SK-N-MC (cell line): ENCODE measurements at places on chromosomes 16 and 17.

GRCh38 chr17:80455336-80455710, 21.1 kb downstream of the NPTX1 start:
- no peak for DNase-seq

- DNase-seq, result no peak
These were observed 14.4 kb upstream of the MYLK3 start for GRCh38 chr16:46762583-46762982.

DNA sequence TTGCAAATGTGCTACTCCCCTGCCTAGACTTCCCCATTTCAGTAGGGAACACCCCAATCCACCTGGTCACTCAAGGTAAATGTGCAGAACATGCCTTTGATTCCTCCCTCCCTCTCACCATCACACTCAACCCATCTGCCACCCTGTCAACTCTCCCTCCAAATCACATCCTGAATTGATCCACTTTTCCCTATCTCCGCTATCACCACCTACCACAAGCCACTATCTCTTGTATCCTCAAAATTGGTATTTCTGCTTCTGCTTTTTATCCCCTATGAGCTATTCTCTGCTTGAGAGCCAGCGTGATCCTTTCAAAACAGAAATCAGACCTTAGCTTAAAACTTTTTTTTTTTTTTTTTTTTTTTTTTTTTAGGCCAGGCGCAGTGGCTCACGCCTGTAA, 5.4 kb upstream of the NOL11 start:
- no peak for DNase-seq

DNA sequence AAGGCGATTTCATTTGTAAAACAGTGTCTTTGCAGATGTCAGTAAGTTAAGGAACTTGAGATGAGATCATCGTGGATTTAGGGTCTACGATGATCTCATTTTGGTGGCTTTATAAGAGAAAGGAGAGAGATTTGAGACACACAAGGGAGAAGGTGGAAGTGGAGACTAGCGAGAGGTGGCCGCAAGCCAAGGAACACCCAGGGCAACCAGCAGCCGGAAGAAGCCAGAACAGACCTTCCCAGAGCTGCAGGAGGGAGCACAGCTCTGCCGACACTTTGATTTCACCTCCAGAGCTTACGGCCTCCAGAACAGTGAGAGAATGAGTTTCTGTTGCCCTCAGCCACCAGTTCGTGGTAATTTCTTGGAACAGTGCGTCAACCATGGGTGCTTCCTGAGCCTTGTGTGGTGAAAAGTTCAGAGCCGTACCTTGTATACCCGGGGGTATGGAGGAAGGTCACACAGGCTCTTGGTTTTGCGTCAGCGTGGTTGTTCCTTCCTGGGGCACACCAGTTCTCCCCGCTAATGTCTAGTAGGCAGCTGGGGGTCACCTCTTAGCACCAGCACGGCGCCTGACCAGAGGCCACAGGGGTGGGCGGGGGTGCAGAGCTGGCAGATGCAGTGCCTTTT, 12.9 kb upstream of the SEC14L1 start:
- DNase-seq, result no peak

GRCh38 chr16:87086156-87086555, 231.0 kb downstream of the C16orf95 start:
- DNase-seq, result no peak

- no peak for DNase-seq
These were observed 5.7 kb upstream of the PKMYT1 start for GRCh38 chr16:2985893-2986355.

DNA sequence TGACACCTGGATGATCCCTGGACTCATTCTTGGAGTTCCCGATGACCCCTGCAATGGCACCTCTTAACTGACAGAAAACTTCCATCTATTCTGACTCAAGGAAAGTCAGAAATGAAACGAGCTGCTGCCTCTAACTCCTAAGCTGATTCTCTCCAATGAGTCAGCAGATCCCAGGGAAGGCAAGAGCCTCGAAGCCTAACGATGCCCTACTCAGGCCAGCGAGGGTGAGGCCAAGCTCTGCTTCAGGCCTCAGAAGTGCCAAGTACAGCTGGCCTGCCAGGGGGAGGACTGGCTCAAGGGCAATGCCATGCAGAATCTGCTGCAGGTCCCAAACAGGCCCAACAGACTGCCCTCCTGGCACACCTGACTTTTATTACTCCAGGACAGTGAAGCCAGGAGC, 36.3 kb downstream of the PLXDC1 start:
- DNase-seq, result no peak

DNA sequence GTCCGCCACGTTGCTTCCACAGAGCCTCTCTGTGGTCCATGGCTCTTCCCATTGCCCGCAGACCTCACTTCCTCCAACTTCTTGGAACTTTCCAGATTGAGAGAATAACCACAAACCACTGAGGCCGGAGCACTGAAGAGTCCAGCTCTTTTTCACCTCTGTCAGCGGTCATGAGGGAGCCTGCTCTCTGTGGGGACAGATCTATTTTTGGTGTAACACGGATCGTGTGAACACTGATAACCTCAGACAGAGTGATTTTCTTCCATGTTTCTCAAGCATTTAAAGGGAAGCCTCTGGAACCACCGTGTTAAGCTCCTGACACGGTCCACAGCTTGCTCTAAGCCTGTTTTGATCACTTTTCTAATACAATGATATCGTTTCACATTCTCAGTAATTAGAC, 49.7 kb downstream of the NTN1 start:
- no peak for DNase-seq

DNA sequence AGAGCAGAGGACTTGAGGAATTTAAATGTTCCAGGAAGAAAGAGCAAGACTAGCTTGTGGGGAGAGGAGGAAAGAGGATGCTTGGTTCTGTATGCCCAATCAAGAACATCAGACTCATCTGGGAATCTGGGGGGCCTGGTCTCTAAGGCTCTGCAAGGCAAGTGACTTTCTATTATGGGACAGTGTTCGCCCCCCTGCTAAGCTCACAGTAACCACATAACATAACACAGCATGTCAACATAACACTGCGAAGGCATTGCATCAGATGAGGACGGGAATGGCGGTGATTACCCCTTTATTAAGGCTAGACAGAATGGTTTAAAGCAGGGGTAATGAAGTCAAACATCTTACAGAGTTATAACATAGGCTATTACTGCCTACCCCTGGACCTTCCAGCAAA, 176.6 kb upstream of the IRX6 start:
- no peak for DNase-seq

GRCh38 chr17:10844621-10845387, 6.9 kb upstream of the PIRT start:
- DNase-seq, result no peak

DNA sequence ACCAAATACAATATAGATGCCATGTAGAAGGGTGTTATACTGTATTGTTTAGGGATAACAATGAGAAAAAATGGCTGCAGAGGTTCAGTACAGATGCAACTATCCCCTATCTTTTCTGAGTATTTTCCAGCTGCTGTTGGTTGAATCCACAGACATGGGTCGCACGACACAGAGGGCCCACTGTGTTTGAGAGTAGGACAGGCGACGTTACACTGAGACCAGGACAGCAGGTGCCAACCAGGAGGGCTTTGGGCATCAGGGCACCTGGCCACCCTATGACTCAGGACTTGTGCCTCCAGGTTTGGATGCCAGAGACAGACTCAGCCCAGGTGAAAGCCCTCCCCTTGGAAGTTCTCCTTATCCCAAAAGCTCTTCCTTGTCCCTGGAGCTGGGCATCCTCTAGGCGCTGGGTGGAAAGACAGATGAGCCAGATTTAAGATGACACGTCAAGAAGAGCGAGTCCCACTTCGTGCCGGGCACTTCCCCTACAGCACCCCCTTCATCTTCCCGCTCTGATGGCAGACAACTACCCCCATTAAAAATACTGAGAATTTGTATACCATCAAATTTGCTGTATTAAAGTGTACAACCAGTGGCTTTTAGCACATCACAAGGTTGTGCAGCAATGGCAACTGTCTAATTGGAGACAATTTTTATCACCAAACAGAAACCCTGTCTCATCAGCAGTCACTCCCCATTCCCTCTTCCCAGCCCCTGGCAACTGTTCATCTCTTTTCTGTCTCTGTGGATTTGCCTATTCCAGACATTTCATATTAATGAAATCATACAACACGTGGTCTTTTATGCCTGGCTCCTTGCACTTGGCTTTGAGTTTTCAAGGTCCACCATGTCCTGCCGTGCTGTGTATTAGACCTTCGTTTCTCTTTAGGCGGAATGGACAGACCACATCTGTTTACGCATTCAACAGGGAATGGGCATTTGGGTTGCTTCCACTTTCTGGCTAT, 30.6 kb downstream of the TNFRSF13B start:
- DNase-seq, result no peak

GRCh38 chr16:30068750-30069610, 3.4 kb downstream of the ALDOA start:
- no peak for DNase-seq

DNA sequence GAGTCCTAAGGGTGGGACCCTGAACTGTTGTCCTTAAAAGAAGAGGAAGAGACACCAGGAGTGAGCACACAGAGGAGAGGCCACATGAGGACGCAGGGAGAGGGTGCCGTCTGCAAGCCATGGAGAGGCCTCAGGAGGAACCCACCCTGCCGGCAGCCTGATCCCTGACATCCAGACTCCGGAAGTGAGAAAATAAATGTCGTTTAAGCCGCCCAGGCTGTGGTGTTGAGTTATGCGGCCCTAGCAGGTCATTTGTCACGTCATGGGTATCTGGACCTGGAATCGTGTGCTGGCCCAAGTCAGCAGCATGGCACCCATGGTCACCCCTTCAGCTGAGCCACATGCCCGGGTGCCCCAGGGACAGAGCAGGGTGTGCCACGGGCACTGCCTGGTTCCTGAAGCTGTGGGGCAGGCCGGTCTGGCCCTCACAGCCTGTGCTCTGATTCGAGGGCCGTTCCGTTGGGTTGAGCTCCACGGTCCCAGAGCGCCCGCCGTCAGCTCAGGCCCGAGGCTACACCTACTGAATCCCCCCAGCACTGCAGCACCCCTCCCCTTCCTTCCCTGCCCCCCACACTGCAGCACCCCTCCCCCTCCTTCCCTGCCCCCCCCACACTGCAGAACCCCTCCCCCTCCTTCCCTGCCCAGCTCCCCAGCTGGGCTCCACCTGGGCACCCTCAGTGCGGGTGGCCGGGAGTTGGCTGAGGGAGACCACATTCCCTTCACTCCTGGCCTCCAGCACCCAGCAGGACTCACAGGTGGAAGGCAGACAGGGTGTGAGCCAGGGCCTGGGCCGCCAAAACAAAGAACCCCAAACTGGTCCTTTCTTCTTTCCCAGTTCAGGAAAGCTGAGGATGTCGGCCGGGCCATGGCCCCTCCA, 2.7 kb upstream of the CCDC57 start:
- no peak for DNase-seq

- DNase-seq, result no peak
These were observed 44.9 kb downstream of the SMURF2 start for GRCh38 chr17:64617125-64617780.

DNA sequence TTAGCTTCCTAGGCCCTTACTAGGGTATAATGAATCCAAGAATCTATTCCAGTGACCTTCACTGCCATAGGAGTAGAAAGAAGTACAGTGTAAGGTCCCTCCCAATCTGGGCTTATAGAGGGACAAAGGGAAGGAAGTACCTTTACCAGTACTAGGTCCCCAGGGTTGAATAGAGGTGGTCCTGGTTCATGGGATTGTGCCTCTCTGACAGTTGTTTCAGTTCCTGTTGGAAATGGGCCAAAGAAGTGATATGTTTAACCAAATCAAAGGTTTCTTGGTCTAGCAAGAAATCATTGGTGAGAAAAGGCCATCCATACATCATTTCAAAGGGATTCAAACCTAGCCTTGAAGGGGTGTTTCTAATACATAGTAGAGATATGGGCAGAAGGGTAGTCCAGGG, 16.0 kb upstream of the ZNHIT3 start:
- DNase-seq, result no peak

DNA sequence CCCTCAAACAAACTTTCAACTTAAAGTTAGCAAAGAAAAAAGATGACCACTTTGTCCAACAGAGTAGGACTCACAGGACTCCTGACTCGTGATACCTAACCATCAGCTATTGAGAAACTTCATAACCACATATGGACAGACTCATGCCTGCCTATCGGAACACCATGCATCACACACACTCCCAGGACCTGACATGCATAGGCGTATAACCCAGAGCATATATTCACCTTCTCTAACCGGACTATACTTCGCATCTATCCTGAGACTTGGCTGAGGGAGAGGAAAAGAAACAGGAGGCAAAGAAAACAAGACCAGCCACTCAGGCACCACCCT, 2.2 kb downstream of the PIP4K2B start:
- no peak for DNase-seq

DNA sequence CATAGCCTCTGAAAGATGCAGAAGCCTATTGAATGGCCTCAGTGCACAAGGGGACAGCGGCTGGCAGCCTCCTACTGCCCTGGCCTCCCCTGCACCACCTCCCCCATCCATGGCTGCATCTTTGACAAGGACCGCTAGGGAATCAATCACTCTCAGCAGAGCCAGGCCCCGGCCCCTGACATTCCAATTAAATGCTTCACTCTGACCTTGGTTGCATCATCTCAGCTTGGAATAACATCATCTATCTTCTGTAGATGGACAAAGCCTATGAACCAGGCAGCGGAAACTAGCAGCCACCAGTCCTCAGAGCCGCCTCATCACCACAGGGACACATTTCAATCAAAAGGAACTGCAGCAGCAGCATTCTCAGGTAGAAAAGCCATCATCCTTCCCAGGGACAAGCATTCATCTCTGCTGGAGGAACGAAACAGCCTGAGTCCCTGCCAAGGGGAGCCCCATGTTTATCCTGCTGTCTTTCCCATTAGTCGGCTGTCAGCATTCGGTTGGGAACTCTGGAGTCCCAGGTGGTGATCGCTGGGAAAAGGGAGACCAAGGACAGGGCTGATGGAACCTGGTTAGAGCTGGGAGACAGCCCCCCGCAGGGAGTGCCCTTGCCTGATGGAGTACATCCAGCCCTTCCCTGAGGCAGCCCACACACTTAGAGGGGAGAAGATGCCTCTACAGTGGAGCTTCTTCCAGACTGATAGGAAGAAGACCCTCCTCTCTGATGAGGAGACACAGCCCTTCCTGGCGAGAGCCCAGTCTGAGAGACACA, 11.5 kb upstream of the TMEM132E start:
- no peak for DNase-seq

- DNase-seq, result no peak
These were observed 69.5 kb downstream of the AIPL1 start for GRCh38 chr17:6365200-6365943.

- DNase-seq, result no peak
These were observed 1342.5 kb downstream of the TP53TG3F start for GRCh38 chr16:34801875-34802274.
